ENCODE measurements at places on chromosomes 1 and 21.
A peak's percentile ranks its signal among the peaks of the same experiment; 100 is the strongest.

GRCh38 chr1:201269900-201270410 lies 13.4 kb upstream of the PKP1 start:
- DNase-seq, result no peak

DNA sequence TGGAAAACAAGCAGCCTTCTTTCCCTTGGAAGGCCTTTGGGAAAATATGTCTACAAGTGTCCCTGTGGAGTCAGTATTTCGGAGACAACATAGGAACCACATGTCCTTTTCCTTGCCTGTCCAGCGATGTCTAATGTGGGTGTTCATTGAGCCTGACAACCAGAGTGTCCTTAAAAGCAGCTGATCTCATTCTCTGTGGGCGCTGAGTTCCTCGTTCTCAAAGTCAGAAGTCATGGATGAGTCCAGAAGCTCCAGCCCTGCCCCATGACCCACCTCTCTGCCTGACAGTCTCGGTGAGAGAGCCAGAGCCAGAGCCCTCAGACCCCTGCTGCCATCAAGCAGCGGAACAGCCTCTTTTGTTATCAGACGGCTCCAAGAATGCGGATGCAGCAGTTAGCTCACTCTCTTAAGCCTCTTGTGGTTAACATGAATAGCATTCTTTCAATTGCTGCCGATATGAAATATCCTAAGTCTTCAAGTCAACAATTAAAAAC lies 329.2 kb downstream of the TGFB2 start:
- DNase-seq, result peak; percentile 43

GRCh38 chr1:78586572-78586971 lies 33.7 kb upstream of the IFI44L start:
- peak; percentile 12 for DNase-seq

GRCh38 chr1:32345289-32345827 lies 9.3 kb upstream of the MARCKSL1 start:
- no peak for DNase-seq

DNA sequence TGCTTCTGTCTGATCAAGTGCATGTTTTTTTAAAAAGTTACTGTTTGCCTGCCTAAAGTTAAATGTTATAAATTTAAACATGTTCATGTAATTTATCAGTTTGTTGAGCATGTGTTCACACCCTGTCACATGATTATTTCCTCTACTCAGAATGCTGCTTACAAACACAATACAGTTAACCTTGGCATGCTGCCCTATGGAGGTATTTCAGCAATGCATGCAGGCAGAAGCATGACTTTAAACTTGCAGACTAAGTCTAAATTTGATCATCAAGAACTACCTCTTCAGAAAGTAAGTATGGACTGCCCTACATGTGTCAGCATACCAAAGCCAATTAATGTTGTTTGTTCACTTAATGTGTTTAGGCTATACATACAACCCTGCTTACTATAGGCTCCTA lies 161.6 kb downstream of the LRRC40 start:
- DNase-seq, result no peak

GRCh38 chr1:76140227-76140626 lies 65.7 kb downstream of the ST6GALNAC3 start:
- DNase-seq, result no peak

DNA sequence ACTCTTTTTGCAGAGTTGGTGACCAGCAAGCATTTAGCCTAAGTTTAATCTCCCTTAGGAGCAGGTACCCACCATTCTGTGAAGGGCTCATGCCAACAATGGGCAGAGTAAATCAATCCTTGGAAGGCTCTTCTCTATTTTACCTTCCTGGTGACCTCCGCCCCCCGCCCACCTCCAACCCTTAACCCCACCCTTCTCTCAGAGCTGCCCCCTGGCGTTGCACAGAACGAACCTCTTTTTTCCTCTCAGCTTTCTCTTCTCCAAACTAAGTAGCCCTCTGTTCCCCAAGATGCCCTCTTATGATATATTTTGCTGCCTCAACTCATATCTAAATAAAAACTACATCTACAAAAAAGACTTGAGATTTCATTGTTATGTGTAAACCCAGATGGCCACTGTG lies 186.8 kb downstream of the SEC16B start:
- no peak for DNase-seq

GRCh38 chr1:203186091-203186445 lies 436 bp downstream of the CHI3L1 start:
- no peak for DNase-seq

GRCh38 chr1:207977876-207978275 lies 67.0 kb upstream of the CD34 start:
- DNase-seq, result no peak

GRCh38 chr1:209927466-209927865 lies 10.6 kb upstream of the SYT14 start:
- no peak for DNase-seq

GRCh38 chr1:116902723-116903383 lies 6.9 kb upstream of the PTGFRN start:
- DNase-seq, result no peak
